Activated naive CD8-positive, alpha-beta T cell treated with anti-CD3 and anti-CD28 coated beads, Interleukin-2, amount 10 ng/mL, durations not matched to agents 7 days and 5 days (primary cell): ENCODE measurements at places on chromosomes 11 and 22. TPM values are rescaled to one million over a fixed set of nuclear protein-coding genes. Genes with fewer than 3 reads are reported as not detected.

- no peak overlapping the region for H3K4me3 ChIP-seq
- H3K27me3 ChIP-seq = peaks cover 45% of the 10 kb centered on the region
- H3K27ac ChIP-seq = no peak overlapping the region
- no peak for DNase-seq
- H3K4me1 ChIP-seq = peaks cover 2% of the 10 kb centered on the region
These were observed 127.2 kb downstream of the OSBP2 start for GRCh38 chr22:30821863-30822215.

GRCh38 chr22:20214853-20215252 is 53.3 kb downstream of the RTN4R start:
- H3K27ac ChIP-seq = no peak overlapping the region
- H3K36me3 ChIP-seq = no peaks in the 10 kb centered on the region
- H3K27me3 ChIP-seq = peaks cover 3% of the 10 kb centered on the region
- peaks cover 5% of the 10 kb centered on the region for H3K4me1 ChIP-seq
- no peak for DNase-seq
- no peak overlapping the region for H3K4me3 ChIP-seq

GRCh38 chr22:42207918-42208317 is 62.5 kb downstream of the TCF20 start:
- DNase-seq = no peak
- H3K4me1 ChIP-seq = peaks cover 18% of the 10 kb centered on the region
- H3K27ac ChIP-seq = no peak overlapping the region
- H3K4me3 ChIP-seq = no peak overlapping the region
- no peaks in the 10 kb centered on the region for H3K27me3 ChIP-seq
- peaks cover 21% of the 10 kb centered on the region for H3K36me3 ChIP-seq

GRCh38 chr11:126510621-126511370 is 155.3 kb downstream of the ST3GAL4 start:
- DNase-seq = no peak
- no peaks in the 10 kb centered on the region for H3K36me3 ChIP-seq
- no peak overlapping the region for H3K27ac ChIP-seq
- no peak overlapping the region for H3K4me3 ChIP-seq
- H3K27me3 ChIP-seq = peaks cover 10% of the 10 kb centered on the region

DNA sequence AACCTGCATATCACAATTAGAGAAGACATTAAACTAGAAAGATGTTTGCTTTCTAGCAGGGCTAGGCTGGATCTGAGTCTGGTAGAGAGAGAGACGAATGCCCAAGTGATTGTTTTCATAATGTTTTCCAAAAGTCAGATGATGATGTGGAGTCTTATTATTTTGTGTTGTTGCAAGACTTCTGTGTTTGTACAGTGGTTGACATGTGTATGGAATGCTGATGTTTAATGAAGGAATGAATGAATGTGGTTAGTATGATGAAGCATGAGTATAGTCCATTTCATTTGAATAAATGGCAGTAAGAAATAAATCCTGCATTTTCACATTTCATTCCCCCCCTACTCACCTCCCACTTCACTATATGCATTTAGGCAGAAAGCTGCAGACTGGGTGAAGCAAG is 69.6 kb downstream of the PPP2R1B start:
- H3K36me3 ChIP-seq = peaks cover 3% of the 10 kb centered on the region
- H3K4me3 ChIP-seq = no peak overlapping the region
- H3K4me1 ChIP-seq = no peaks in the 10 kb centered on the region
- DNase-seq = no peak
- H3K27me3 ChIP-seq = no peaks in the 10 kb centered on the region

DNA sequence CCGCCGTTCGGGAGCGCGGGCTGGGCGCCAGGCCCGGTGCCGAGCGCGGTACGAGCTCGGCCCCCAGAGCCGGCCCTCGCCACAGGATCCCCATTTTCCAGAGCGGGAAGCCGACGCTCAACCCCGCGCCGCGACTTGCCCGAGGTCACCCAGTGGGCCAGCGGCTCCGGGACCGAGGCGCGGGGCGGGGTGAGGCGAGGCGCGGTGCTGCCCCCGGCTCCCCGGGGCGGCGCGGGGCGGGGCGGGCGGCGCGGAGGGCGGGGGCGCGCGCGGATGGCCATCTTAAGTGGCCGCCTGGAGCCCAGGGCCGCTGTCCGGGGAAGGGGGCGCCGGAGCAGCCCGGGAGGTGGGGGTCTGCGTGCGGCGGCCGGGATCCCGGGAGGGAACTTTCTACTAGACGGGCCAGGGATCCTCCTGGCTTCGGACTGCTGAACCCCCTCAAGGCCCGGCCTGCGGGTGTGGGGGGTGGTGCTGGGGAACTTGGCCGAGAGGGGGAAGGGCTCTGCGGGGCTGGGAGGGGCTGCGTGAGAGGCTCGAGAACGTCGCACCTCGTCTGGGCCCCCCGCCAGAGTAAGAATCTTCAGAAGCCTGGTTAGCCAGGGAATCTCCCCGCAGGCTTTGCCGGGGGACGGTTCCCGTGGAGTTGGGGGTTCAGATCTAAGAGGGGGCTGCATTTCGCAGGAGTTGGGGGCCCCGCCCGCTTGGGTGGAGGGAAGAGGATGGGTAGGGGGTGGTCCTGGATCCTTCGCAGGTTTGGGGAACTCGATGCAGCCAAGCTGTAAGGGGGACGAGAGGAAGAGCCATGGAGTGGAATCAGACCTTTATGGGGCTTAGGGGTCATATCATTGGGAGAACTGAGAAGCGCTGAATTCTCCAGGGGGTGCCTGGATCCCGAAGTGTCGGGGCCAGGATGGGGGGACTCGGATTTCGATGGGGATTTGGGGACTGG is 678 bp upstream of the INPPL1 start:
- DNase-seq = peak; percentile 84
- peak overlapping the region; percentile 93 for H3K27ac ChIP-seq
- H3K36me3 ChIP-seq = peaks cover 5% of the 10 kb centered on the region
- H3K27me3 ChIP-seq = peaks cover 1% of the 10 kb centered on the region
- peaks cover 22% of the 10 kb centered on the region for H3K4me1 ChIP-seq

- no peaks in the 10 kb centered on the region for H3K4me1 ChIP-seq
- peaks cover 9% of the 10 kb centered on the region for H3K27me3 ChIP-seq
- no peak overlapping the region for H3K27ac ChIP-seq
- H3K4me3 ChIP-seq = no peak overlapping the region
- no peaks in the 10 kb centered on the region for H3K36me3 ChIP-seq
- DNase-seq = no peak
These were observed 67.8 kb upstream of the INCENP start for GRCh38 chr11:62055970-62056369.

GRCh38 chr22:27851974-27852746 is 50.6 kb upstream of the MN1 start:
- H3K27ac ChIP-seq = peak overlapping the region; percentile 48
- no peak overlapping the region for H3K4me3 ChIP-seq
- peaks cover 38% of the 10 kb centered on the region for H3K36me3 ChIP-seq
- H3K27me3 ChIP-seq = no peaks in the 10 kb centered on the region

GRCh38 chr11:375065-376025 is 6.0 kb downstream of the B4GALNT4 start:
- H3K4me3 ChIP-seq = no peak overlapping the region
- no peaks in the 10 kb centered on the region for H3K36me3 ChIP-seq
- no peak for DNase-seq
- H3K27ac ChIP-seq = no peak overlapping the region
- H3K27me3 ChIP-seq = peaks cover 15% of the 10 kb centered on the region

DNA sequence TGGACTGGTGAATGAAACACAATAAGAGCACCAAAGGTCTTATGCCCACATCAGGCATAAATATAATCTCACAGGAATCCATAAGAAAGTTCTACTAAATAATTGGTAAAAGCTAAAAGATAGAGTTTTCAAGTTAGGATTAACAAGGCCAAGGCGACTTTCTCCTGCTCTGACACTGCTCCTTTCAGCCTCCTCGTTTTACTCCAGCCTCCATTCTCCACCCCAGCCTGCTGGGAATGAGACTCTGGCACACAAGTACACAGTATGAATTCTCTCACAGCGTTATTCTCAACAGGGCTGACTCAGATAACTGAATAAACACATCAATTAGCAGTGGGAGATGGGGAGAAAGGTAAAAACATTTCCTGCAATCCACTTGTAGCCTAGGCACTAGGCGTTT is 94.9 kb downstream of the APOL5 start:
- DNase-seq = no peak
- peaks cover 2% of the 10 kb centered on the region for H3K27me3 ChIP-seq
- peaks cover 1% of the 10 kb centered on the region for H3K36me3 ChIP-seq
- H3K27ac ChIP-seq = no peak overlapping the region
- no peaks in the 10 kb centered on the region for H3K4me1 ChIP-seq

DNA sequence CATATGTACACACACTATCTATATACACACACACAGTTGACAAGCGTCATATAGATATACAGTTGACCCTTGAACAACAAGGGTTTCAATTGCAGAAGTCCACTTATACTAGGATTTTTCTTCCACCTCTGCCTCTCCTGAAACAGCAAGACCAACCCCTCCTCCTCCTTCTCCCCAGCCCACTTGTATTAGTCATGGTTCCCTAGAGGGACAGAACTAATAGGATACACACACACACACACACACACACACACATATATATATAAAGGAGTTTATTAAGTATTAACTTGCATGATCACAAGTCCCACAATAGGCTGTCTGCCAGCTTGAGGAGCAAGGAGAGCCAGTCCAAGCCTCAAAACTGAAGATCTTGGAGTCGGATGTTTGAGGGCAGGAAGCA is 92.9 kb downstream of the DHCR7 start:
- no peaks in the 10 kb centered on the region for H3K4me1 ChIP-seq
- no peaks in the 10 kb centered on the region for H3K36me3 ChIP-seq
- no peak overlapping the region for H3K27ac ChIP-seq

DNA sequence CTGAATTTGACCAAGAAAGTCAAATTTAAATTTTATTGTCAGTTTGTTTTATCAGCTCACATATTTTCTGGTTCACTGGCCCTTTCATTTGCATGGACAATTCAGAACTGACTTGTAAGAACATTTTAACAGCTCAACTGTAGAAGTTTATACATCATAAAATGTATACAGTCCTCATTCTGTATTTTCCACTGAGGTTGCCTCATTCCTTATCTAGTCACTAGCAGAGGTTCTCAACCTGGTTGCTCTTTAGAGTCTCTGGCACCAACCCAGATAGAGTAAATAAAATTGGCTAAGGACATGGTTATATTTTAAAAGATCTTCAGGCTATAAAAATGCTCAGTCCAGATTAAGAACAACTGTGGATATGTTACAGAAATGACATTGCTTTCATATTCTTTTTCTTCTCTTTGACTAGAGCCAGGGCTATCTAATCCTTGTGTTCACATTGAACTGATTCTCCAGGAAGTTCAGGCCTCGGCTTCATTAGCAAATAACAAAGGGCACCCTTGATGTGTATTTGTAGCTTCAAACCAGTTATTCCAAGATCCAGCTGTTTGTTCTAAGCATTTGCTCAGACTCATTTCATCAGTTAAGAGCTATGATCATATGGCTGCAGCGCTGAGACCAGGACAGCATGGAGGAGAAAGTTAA is 782.5 kb downstream of the ETS1 start:
- no peak overlapping the region for H3K27ac ChIP-seq
- H3K4me1 ChIP-seq = no peaks in the 10 kb centered on the region
- no peaks in the 10 kb centered on the region for H3K36me3 ChIP-seq
- peaks cover 9% of the 10 kb centered on the region for H3K27me3 ChIP-seq
- DNase-seq = no peak

DNA sequence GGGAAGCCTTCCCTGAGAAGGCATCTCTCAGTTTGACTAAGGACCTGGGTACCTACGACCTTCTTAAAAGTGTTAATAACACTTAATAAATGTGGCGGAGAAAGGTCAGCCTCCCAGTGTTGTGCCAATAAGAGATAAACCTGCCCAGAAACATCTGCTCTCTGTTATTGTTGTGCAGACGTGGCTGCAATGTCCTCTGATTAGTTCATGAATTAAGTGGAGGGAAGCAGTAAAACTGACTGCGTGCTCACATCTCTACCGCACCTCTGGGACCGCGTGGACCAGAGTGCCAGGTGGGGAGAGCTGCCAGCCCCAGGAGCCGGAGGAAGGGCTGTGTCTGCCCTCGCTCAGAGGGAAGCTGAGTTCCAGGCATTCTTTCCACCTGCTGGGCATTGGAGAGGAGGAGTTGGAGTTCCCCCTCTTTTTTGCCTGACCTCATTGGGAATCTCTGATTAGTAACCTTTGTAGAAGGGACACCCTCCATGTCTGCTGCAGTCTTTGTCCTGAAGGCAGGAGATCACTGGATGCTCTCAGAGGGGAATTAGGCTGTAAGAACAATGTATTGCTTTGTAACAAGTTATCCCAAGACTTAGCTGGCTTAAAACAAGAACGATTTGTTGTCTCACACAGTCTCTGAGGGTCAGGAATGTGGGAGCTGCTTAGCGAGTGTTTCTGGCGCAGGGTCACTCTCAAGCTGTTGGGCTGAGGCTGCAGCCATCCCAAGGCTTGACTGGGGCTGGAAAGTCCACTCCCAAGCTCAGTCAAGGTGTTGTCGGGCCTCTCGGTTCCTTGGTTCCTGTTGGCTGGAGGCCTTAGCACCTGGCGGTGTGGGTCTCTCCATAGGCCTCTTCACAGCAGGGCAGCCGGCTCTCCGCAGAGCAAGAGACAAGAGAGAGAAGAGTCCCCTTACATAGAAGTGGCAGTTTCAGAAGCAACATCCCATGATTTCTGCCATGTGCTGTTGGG is 247.6 kb upstream of the TBCEL start:
- H3K4me3 ChIP-seq = no peak overlapping the region
- H3K36me3 ChIP-seq = no peaks in the 10 kb centered on the region
- no peak for DNase-seq
- H3K27me3 ChIP-seq = peaks cover 9% of the 10 kb centered on the region
- H3K27ac ChIP-seq = no peak overlapping the region

GRCh38 chr11:67505605-67506396 is 638 bp upstream of the PITPNM1 start:
- peak overlapping the region; percentile 94 for H3K27ac ChIP-seq
- peaks cover 5% of the 10 kb centered on the region for H3K27me3 ChIP-seq
- peak overlapping the region; percentile 93 for H3K4me3 ChIP-seq
- H3K36me3 ChIP-seq = peaks cover 15% of the 10 kb centered on the region
- peaks cover 37% of the 10 kb centered on the region for H3K4me1 ChIP-seq

- H3K4me1 ChIP-seq = no peaks in the 10 kb centered on the region
- DNase-seq = no peak
- H3K27ac ChIP-seq = no peak overlapping the region
- H3K27me3 ChIP-seq = peaks cover 29% of the 10 kb centered on the region
- no peak overlapping the region for H3K4me3 ChIP-seq
- H3K36me3 ChIP-seq = no peaks in the 10 kb centered on the region
These were observed 22.6 kb downstream of the KREMEN1 start for GRCh38 chr22:29095459-29095858.

DNA sequence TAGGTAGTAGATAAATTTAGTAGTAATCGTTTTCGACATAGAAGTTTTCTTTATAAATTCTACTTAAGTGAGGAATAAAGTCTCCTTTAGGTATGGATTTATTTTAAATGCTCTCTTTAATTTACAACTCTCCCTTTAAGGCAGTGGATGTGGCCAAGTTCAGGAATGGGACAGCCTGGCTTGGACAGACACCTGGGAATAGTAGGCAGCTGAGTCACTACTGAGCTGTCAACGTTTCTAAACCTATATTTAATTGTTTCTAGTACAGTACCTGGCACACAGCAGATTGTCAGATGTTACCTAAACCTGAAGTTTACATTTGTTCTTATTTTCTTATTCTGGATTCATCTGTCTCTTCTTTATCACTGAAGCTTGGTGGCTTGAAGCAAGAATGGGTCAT is 85.1 kb downstream of the DEPDC5 start:
- no peak for DNase-seq
- peaks cover 12% of the 10 kb centered on the region for H3K36me3 ChIP-seq
- H3K27me3 ChIP-seq = no peaks in the 10 kb centered on the region
- no peak overlapping the region for H3K4me3 ChIP-seq
- H3K27ac ChIP-seq = no peak overlapping the region
- no peaks in the 10 kb centered on the region for H3K4me1 ChIP-seq

OR8D4 gene
- total RNA-seq = not detected

CCDC87 gene
- 0.14 TPM for total RNA-seq

DUSP8 gene
- total RNA-seq = 3.7 TPM

YWHAH gene
- total RNA-seq = 160 TPM

OR5B12 gene
- total RNA-seq = not detected

LIPT2 gene
- total RNA-seq = 6.7 TPM

GLB1L2 gene
- total RNA-seq = 1.7 TPM
